ENCODE measurements at places on chromosomes 12 and 14.

DNA sequence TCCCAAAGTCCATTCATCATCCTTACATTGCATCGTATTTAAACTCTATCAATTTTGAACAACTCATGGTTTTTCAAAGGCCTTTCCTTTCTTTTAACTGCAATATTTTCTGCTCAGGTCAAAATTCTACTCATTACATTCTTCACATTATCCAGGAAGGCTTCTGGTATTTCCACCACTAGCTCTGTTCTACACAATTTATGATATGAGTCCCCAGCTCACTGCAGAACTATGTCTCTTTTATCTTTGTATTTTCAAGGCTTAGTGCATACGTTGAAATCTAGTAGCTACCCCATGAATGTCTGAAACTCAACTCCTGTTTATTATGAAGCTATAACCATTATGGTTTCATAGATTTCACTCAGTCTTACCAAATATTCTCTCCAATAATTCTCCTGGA lies 282.9 kb downstream of the DUSP6 start:
- H3K36me3 ChIP-seq: no peaks in the 10 kb centered on the region
- no peak for DNase-seq
- H3K4me1 ChIP-seq: peaks cover 15% of the 10 kb centered on the region
- no peaks in the 10 kb centered on the region for H3K27me3 ChIP-seq
- H3K4me3 ChIP-seq: no peak overlapping the region

DNA sequence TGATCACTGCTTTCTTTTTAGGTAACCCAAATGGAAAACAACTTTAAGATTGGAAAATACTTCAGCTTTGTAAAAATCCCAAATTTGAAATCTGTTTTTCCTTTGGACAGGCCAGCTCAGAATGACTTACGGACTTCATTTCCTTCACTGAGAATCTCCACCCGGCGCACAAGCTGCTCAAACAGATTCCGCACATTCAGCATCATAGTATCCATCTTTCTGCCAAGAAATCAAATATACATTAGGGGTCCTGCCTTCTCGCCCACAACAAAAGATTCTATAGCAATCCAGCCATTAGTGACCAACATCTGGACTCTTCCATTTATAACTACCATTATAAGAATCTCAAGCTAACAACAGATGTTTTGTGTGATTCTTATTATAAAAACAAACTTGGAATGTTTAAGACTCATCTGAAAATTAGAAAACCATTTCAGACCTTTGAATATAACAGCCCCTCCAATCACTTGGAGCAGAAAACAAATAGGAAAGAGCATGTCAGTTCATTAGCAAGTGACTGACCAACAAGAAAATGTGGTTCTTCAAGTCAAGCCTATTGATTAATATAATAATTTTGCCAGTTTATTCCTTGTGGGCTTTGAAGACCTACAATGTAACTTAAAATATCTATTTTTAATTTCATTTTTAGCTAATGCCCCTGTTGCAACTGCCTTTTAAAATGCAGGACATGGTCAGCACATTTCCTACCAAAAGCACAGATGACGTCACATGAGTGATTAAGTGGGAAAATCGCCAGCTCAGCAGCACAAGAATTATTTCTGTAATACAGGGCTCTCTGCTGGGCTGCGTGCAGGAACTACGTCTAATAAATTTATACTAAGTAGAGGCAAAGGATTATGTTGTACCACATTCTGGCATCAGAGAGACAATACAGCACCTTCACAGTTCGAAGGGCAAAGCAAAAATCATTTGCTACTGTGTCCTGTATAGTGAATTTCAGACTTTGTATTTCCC lies 8.5 kb downstream of the RACGAP1 start:
- H3K27me3 ChIP-seq: no peaks in the 10 kb centered on the region
- peaks cover 13% of the 10 kb centered on the region for H3K4me1 ChIP-seq
- H3K36me3 ChIP-seq: peaks cover 23% of the 10 kb centered on the region
- no peak for DNase-seq
- H3K27ac ChIP-seq: no peak overlapping the region

DNA sequence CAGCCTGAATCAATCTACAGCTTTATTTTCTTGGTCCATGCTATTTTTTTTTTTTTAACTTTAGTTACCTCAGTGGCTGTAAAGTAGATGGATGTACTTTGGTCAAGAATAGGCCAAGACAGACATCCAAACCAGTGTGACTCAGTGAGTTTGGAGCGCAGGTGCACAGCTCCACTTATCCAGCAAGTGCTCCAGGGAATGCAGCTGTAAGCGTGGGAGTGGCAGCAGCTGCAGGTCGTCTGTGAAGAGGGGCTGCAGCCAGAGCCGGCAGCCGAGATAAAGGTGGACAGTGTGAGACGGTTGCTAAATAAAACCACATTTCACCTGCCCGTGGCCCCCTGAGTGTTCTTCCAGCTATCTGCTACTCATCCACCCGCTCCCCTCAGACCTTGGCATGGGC lies 1018.7 kb downstream of the AACS start:
- no peak overlapping the region for H3K4me3 ChIP-seq
- no peak for DNase-seq
- peaks cover 73% of the 10 kb centered on the region for H3K36me3 ChIP-seq
- no peaks in the 10 kb centered on the region for H3K4me1 ChIP-seq

- H3K27ac ChIP-seq: no peak overlapping the region
- DNase-seq: no peak
- no peaks in the 10 kb centered on the region for H3K27me3 ChIP-seq
- H3K4me1 ChIP-seq: peaks cover 18% of the 10 kb centered on the region
- no peaks in the 10 kb centered on the region for H3K36me3 ChIP-seq
These were observed 8.0 kb upstream of the MGP start for GRCh38 chr12:14893506-14894250.

DNA sequence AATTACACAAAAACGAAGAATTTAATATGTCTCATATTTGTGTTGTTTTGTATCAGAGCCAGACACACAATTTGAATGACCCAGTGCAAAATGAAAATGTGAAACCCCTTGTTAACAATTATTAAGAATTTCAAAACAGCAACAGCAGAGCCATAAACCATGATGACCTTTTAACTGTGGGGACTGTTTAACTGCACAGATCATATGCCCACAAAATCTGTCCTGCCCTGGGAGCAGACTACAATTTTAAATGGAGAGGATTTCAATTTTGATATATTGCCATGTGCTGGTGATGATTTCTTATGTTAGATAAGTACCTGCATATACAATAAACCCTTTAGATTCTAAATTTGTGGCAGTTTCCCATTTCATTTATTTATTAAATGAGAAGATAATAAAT lies 455.5 kb upstream of the MGAT4C start:
- no peak overlapping the region for H3K27ac ChIP-seq
- H3K36me3 ChIP-seq: peaks cover 26% of the 10 kb centered on the region
- no peaks in the 10 kb centered on the region for H3K27me3 ChIP-seq

DNA sequence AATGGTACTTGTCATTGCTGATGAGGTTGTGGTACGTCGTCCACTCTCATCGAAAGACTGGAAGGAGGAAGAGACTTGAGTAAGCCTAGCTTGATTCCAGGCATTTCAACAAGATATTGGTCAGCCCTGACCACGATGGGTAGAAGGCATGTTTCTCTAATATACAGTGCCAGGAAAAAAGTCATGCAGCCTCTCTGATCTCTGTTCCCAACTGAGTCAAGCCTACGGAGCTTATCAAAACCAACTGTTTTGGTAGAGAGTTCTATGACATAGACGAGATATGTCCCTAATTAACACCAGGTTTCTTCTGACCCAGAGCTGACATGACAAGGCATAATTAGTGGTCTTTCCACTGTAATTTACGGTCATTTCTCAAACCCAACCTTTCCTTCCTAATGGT lies 58.5 kb downstream of the NIN start:
- H3K27ac ChIP-seq: no peak overlapping the region
- peaks cover 5% of the 10 kb centered on the region for H3K4me1 ChIP-seq
- no peak for DNase-seq
- H3K27me3 ChIP-seq: no peaks in the 10 kb centered on the region

DNA sequence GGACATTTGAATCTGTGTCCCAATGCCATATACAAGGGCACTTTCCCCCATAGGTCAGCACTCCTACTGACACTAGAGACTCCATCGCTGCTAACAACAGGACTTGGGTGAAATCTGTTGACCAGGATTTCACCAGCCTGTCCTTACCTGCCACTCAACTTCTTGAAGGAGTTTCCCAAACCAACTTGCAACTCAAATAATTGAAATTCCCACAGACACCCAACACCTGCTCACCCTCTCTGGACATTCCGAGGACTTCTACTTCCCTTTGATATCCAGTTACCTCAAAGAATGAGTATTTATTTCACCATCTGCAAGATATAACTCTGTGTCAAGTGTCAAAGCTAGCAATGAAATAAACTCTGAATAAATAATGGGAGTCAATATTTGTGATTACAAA lies 44.6 kb downstream of the LLPH start:
- no peak overlapping the region for H3K27ac ChIP-seq
- no peak for DNase-seq
- no peaks in the 10 kb centered on the region for H3K36me3 ChIP-seq
- no peak overlapping the region for H3K4me3 ChIP-seq

GRCh38 chr12:90126125-90126524 lies 417.5 kb upstream of the ATP2B1 start:
- no peak for DNase-seq
- H3K36me3 ChIP-seq: no peaks in the 10 kb centered on the region
- H3K4me3 ChIP-seq: no peak overlapping the region
- H3K27me3 ChIP-seq: no peaks in the 10 kb centered on the region

- peaks cover 33% of the 10 kb centered on the region for H3K36me3 ChIP-seq
- no peaks in the 10 kb centered on the region for H3K27me3 ChIP-seq
- no peak for DNase-seq
- no peak overlapping the region for H3K4me3 ChIP-seq
- H3K27ac ChIP-seq: peak overlapping the region; percentile 53
These were observed 35.3 kb downstream of the KLRK1 start for GRCh38 chr12:10354502-10354901.

DNA sequence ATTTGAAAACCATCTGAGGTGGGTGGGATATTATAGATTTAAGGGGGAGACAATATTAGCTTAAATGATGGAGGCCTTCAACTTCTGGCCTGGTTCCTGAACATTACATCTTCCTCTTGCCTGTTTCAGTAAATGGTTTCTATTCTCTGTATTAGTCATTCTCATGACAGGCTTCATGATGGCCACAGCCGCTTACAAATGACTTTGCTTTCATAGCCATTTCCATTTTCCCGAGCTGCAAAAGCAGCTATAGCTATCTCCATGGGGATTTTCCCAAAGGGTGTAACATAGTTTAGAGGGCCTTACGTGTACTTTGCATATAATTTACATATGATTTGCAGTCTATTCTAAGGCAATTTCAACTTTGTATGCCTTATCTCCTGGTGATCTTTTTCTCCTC lies 121.8 kb downstream of the NRXN3 start:
- no peaks in the 10 kb centered on the region for H3K36me3 ChIP-seq
- H3K27me3 ChIP-seq: no peaks in the 10 kb centered on the region
- no peak for DNase-seq
- no peak overlapping the region for H3K4me3 ChIP-seq
- H3K4me1 ChIP-seq: peaks cover 28% of the 10 kb centered on the region

GRCh38 chr12:78402366-78403134 lies 462.0 kb upstream of the SYT1 start:
- no peak for DNase-seq
- no peaks in the 10 kb centered on the region for H3K27me3 ChIP-seq
- H3K4me3 ChIP-seq: no peak overlapping the region
- H3K4me1 ChIP-seq: peaks cover 33% of the 10 kb centered on the region
- no peaks in the 10 kb centered on the region for H3K36me3 ChIP-seq

Measured in WTC11 (cell line).